C1 segment of cervical spinal cord (tissue), 14 donors: ENCODE measurements at places on chromosomes 1 and 21.

DNA sequence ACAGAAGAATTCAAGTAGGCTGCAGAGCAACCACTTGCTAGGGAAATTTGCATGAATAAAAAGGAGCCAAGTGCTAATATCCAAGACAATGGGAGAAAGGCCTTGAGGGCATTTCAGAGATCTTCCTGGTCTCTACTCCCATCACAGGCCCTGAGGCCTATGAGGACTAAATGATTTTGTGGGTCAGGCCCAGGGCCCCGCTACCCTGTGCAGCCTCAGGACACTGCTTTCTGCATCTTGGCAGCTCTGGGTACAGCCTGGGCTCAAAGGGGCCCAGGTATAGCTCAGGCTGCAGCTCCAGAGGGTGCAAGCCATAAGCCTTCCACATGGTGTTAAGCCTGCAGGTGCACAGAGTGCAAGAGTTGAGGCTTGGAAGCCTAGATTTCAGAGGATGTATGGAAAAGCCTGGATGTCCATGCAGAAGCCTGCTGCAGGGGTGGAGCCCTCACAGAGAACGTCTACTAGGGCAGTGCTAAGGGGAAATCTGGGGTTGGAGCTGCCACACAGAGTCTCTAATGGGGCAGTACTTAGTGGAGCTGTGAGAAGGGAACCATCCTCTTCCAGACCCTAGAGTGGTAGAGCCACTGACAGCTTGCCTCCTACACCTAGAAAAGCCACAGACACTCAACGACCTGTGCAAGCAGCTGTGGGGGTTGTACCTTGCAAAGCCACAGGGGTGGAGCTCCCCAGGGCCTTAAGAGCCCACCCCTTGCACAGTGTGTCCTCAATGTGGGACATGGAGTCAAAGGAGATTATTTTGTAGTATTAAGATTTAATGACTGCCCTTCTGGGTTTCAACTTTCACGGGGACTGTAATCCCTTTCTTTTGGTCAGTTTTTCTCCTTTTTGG lies 13.7 kb upstream of the ACTRT2 start:
- no peak for DNase-seq

- peak; percentile 26 for DNase-seq
Measured at GRCh38 chr1:6743189-6744101, 41.8 kb upstream of the CAMTA1 start.

DNA sequence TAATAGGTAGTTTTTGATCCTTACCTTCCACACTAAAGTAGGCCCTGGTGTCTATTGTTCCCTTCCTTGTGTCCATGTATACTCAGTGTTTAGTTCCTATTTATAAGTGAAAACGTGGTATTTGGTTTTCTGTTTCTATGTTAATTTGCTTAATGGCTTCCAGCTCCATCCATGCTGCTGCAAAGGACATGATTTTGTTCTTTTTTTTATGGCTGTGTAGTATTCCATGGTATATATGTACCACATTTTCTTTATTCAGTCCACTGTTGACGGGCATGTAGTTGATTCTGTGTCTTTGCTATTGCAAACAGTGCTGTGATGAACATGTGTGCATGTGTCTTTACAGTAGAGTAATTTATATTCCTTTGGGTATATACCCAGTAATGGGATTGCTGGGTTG lies 20.8 kb downstream of the PRCC start:
- DNase-seq, result no peak

GRCh38 chr1:38168365-38168764 lies 121.8 kb upstream of the POU3F1 start:
- DNase-seq, result no peak

DNA sequence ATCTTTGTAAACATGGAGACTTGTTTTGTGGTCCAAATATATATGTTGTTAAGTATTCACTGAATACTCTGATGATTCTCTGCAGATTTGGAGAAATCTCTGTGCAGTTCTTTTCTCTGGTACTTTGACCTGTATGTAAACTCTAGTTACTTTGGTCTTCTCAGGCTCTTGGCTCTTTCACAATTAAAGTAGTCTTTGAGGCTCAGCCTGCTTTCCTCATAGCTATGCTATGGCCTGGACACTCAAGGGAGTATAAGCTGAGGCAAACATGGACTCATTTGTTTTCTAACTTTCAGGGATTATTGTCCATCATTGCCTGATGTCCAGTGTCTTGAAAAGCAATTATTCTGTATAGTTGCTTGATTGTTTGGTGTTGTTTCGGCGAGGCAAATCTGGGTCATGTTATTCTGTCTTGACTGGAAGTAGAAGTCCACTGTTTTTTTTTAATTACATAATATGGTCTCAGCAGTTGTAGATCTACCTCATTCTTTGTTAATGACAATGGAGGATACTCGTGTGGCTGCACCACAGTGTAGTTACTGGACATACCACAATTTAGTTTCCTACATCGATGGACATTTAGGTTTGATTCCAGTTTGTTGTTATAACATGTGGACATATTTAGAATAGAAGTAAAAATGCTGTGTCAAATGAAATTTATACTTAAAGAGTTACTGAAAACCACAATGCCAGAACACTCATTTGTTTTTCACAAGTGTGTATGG lies 9.2 kb downstream of the PTBP2 start:
- DNase-seq, result no peak

DNA sequence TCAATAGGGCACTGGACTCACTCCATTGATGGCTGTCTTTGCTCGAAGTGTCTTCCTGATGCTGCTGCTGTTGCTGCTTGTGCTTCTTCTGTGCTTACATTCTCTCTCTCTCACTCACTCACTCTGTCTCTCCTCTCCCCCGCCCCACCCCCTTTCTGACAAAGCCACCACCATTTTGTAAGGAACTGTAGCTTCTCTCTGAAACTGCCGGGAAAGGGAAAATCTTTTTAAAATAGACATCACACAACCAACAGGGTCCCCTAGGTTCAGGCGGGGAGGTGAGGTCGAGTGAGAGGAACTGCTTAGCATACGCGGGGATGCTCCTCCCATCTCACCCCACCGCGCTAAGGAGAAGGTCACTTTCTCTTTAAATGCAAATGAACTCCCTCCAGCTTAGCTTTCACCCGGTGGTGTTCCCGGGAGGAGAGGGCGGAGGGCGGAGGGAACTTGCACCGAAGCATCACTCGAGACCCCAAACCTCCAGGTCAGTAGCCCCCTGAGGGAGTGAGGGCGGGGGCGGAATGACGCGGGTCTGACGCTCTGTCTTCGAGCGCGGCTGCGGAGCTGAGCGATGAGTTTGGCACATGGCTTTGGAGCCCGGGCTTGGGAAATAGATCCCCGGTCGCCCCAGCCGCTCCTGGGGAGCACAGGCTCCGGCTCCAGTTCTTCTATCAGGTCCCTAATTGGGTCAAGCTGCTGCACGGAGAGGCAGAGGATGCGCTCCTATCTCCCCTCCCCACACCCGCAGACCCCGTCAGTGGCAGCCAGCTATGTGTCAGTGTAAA lies at the start of gene CCDC28B:
Gene CCDC28B, plus strand, starts transcription at position 370 of the 785 bp plus-strand sequence. CDS start 1,341 bp downstream, outside the sequence.
- DNase-seq, result peak; percentile 45

DNA sequence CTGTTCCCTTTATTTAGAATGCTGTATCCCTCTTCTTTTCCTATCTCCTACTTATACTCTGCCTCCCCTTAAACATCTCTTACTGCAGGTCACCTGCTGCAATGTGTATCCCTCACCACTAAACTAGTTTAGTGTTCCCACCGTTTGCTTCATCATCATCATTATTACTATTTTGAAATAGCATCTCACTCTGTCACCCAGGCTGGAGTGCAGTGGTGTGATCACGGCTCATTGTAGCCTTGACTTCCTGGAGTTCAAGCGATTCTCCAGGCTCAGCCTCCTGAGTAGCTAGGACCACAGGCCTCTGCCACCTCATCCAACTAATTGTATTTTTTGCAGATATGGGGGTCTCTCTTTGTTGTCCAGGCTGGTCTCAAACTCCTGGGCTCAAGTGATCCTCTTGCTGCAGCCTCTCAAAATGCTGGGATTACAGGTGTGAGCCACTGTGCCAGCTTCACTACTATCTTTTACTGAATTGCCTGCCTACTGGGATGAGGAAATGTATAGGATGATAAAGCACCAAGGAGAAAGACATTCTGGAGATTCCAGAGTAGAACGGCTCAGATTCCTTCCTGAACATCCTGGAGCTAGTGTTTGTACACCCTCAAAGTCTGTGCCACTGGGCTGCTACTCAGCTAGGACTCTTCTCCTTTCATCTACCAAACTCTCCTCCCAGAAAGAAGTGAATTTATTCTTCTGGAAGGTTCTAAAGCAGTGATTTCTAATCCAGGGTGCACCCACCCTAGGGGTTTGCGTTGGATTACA lies 8.6 kb upstream of the IFNAR1 start:
- no peak for DNase-seq

DNA sequence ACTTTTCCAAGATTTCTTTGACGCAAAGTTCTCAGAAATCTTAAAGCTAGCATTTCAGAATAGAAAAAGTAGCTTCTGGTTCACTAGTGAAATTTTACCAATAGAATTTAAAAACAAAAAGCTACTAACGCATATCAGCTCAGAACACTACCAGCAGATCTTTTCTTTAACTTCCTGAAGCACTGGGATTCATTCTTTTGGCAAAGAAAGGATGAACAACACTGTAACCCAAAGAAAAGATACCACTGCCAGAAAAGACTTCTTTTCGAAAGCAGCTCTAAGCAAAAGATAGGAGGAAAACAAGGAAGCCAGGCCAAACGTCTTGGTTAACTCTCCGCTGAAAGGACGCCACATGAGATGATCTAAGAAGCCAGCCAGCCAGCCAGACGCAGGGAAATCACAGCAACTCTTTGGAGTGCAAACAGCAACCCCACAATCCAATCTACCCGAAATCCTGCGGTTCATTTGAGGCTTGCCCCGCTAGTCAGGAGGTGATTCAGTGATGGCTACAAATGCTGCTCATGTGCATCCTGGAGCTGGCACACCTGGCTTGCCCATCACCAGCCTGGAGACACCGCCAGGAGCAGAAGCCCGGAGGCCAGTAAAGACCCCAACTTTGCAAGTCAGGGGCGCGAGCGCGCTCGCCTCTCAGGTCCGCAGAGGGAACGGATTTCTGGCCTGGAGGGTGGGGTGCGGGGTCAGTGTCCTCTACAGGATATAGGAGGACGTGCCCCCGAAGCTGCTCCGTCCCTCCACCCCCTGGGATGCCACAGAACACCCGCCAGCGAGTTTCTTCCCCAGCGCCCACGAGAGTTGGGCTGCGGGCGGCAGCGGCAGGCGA lies 812 bp downstream of the NBPF1 start:
- DNase-seq, result peak; percentile 96

GRCh38 chr1:192100686-192101468 lies 57.4 kb upstream of the RGS18 start:
- DNase-seq, result no peak

DNA sequence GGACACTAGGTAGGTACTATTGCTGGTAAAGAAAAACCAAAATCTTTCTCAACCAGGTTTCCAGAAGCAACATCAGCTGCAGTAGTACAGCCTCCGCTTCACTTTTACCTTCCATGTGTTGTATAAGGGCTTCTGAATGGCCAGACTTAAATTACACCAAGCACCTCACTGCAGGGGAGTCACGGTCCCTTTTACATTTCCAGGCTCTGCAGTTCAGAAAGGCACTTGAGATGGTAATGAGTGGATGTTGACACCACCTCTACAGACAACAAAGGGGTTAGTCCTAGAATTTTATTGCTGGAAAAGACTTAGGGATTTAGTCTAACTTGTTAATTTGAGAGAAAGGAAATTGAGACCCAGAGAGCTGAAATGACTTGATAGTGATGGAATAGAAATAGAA lies 12.0 kb upstream of the DUSP12 start:
- DNase-seq, result no peak

- no peak for DNase-seq
Measured at GRCh38 chr21:45126204-45126626, 51.8 kb downstream of the ADARB1 start.

DNA sequence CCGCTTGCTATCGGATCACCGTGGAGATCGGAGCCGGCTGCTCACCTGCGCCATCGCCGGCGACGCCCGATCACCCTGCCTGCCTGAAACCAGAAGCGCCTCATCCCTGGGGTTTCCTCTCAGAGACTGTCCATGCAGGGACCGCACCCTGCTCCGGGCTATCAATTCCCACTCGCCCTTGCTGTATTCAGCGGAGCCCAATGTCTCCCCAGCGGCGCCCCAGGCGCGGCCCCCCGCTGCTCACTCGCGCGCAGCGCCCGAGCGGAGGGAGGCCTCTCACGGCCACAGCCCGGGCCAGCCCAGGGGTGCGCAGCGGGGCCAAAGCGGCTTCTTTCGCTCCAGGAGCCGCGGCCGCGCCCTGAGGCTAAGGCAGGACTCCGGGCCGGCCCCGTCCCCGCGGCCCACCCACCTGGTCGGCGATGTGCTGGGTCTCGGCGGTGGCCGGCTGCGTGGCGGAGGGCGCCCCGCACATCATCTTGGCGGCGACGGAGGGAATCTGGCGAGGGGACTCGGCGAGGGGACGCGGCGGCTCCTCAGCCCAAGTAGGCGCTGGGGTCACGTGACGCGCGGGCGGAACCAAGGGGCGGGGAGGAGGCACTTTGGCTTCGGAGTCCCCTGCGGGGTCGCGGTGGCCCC lies at the start of gene CSTB:
Gene CSTB, minus strand, starts transcription at position 514 of the 636 bp plus-strand sequence. Its CDS starts 39 bp downstream, at position 475.
- DNase-seq, result peak; percentile 40

DNA sequence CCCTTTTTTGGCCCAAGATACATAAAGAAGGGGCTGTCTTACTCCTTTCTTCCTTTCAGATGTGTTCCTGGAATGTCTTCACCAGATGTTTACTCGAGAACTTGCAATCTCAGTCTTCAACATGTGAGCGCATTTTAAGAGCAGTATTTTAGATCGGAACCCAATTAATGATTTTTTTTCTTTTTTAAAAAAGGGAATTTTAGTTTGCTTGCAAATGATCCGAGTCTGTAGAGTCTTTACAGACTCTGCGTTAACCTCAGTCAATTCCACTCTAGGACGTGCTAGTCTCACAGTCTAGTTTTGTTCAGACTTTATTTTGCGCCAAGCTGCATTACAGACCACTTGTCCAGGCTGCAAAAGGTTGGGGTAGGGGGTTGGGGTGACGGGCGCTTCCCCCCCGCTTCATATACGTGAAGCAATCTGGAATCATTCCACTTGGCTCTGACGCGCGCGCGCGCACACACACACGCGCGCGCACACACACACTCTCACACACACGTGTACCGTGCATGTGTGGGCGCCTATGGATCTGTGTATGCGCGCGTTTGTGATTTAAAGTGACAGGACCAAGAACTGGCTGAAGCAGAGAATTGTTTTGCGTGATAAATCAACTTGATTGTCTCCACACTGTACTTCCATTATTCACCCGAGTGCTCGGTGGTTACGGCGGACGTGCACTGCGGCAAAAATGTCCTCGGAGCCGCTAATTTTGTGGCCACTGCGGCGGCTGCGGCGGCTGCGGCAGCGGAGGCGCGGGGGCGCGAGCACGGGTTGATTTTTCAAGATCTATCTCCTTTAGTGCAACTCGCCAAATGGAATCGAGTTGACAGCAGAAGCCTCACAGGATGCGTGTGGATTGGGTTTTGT lies 25.6 kb upstream of the NFIA start:
- DNase-seq, result peak; percentile 20

- no peak for DNase-seq
Measured at GRCh38 chr1:63264161-63264560, 58.2 kb upstream of the FOXD3 start.

- no peak for DNase-seq
Measured at GRCh38 chr1:168088511-168089325, 48.0 kb downstream of the GPR161 start.
